ENCODE measurements at places on chromosomes 3 and 15.

- no peak for DNase-seq
Observed at GRCh38 chr3:182592747-182593146, 200.6 kb upstream of the ATP11B start.

GRCh38 chr3:24545887-24546286 is 51.2 kb upstream of the THRB start:
- no peak for DNase-seq

GRCh38 chr15:58474741-58475323 is 43.0 kb downstream of the LIPC start:
- DNase-seq, result no peak

- peak; percentile 53 for DNase-seq
Observed at GRCh38 chr3:134197681-134198261, 52.9 kb downstream of the RYK start.

- DNase-seq, result no peak
Observed at GRCh38 chr3:57923101-57923500, 85.1 kb upstream of the FLNB start.

GRCh38 chr3:88189361-88189810 is 39.6 kb downstream of the C3orf38 start:
- DNase-seq, result peak; percentile 25

- DNase-seq, result no peak
Observed at GRCh38 chr15:60648928-60649679, 170.2 kb upstream of the ICE2 start.

DNA sequence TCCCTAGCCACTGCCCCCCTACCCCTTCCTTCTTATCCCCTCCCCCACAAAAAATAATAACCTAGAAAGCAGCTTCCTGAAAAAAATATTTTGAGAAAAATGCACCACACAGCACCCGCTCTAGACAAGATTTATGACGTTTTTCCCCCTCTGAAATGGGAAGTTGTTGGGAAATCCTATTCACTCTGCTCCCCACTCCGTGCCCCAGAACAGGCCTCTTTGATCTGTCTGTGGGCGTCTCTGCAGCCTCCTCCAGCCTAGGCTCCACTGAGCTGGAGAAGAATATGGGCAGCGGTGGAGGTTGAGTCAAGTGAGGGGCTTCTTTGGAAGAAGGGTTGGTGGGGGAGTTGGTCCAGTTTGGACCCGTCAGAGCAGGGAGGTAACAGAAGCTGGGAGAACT is 28.5 kb upstream of the POLG start:
- DNase-seq, result no peak

DNA sequence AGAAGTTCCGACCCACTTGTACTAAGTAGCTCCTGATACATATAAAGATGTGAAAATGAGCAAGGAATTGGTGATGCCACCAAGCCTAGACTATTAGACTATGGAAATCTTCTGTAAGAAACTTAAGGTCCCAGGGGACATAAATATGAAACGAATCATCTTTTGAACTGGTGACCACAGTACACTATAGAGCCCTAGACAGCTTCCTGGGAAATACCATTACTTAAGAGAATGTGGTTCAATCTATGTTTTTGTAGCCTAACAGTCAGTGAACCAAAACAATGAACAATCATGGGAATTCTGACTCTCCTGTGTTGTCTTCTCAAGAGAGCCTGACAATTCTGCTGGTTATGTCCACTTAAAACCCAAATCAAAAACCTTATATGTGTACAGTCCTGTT is 191.6 kb downstream of the GREM1 start:
- DNase-seq, result no peak

- DNase-seq, result no peak
Observed at GRCh38 chr15:36880913-36881460, 219.4 kb downstream of the MEIS2 start.

DNA sequence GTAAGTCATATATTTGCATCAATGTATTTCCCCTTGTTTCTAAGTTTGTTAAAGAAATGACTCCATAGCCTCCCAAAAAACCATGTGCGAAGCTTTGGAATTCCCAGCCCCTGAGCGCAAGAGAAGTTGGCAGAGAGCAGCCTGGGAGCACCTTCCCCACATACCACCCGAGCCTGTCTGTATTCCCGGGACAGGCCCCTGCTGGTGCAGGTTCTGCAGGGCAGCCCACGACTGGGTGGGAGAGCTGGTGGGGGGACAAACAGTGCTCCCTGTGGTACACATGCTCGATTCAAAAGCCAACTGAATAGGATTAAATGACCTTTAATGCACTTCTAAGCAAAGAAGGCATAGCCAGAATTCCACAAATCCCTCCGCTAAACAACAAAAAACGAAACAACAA is 74.6 kb upstream of the SNRPA1 start:
- no peak for DNase-seq

GRCh38 chr3:46865031-46865507 is 1.8 kb upstream of the MYL3 start:
- no peak for DNase-seq

GRCh38 chr3:122102191-122102935 is 47.2 kb downstream of the CD86 start:
- no peak for DNase-seq

GRCh38 chr15:70436428-70436827 is 326.9 kb downstream of the UACA start:
- DNase-seq, result peak; percentile 51

DNA sequence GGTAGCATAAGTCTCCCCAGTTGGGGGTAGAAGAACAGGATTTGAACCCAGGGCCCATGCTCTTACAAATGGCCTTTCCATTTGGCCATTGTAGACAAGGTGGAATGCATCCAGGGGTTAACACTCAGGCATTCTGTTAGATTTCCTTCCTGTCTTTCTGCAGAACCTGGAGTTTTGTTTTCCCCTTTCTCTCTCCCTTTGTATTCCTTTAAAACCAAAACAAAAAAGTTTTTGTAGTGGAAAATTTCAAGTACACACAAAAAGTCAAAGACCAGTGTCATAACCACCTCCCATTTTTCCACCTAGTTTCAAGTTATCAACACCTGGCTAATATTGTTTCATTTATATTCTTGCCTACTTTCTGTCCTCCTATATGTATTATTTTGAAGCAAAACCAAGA is 26.0 kb downstream of the FRMD4B start:
- no peak for DNase-seq

GRCh38 chr3:109480014-109480413 is 142.7 kb upstream of the DPPA4 start:
- DNase-seq, result no peak

GRCh38 chr3:125437631-125438435 is 62.7 kb upstream of the ZNF148 start:
- peak; percentile 52 for DNase-seq

DNA sequence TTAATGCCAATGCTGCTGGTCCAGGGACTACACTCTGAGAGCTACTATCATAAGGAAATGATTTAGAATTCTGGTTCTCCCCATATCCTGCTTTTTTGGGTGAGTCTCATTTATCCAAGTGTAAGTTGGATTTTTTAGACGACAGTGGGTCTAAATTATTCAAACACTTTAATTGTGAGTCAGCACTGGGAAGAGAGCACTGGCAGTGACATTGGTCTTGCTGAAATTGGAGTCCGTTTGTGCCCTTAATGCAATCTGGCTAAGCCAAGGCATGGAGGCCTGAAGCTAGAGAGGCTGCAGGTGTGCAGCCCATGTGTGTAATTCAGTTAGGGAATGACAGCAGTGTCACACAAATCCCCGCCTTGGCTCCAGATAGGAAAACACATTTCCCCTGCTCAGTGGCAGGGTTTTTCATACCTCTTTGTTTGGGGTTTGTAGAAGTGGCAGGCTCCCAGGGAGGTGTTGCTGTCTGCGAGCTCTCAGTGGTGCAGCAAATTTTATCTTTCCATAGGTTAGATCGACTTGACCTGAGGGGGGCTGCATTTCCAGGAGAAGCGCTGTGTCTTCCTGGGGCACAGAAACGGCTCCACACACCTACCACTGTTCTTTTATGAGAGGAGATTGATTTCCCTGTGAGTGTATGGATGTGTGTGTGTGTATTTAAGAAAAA is 197.7 kb downstream of the CD47 start:
- DNase-seq, result no peak

DNA sequence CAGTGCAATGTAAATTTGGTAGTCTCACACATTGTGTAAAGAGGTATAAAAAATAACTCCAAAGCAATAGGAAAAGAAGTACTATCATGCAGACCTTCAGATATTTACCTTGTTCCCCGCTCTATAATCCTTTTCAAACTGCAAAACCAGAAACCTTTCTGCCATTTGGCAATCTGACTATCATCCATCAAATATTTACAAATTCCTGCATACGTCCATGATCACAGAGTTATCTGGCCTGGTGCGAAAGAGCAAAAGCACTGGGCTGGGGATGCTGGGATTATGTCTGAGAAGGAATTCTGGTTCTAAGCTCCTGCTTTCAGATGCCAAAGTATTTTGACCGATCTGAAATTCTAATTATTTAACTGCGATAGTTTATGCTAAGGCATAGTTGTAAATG is 143.1 kb downstream of the RORA start:
- no peak for DNase-seq
